Hippocampal formation (tissue), 2 donors: ENCODE measurements at places on chromosomes 2 and 18.

DNA sequence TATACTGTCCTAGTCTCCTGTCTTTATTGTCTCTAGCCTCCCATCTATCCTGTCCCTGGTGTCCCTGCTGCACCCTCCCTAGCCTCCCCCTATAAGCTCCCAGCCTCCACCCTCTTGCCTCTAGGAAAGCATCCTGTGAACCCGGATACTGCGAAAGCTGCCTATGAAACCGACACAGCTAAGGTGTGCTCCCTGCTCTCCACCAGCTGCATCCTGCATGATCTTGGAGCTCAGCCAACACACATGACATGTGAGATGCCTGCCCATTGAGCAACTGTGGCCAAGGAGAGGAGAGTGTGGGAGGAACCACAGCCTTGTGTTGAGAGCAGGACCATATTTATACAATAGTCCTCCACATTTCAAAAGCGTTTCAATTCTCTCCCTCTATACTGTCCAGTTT is 187.1 kb downstream of the ZBTB7C start:
- DNase-seq: no peak

DNA sequence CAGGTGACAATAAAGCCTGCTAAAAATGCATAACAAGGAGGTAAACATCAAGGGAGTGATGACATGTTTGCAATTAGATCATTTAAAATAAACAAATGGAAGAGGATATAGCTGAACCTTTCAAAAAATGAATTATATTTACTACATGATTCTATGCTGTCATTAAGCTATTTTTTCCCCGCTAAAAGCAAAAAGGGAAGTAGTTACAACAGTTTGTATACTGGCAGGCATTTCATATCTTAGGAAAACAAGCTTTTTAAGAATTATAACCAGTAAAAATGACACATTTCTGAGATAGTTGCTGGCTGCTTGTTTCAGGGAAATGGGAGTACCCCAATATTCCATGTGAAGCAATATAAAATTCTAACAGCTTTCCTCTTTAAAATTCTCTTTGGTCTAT is 89.1 kb upstream of the ITGB6 start:
- no peak for DNase-seq

DNA sequence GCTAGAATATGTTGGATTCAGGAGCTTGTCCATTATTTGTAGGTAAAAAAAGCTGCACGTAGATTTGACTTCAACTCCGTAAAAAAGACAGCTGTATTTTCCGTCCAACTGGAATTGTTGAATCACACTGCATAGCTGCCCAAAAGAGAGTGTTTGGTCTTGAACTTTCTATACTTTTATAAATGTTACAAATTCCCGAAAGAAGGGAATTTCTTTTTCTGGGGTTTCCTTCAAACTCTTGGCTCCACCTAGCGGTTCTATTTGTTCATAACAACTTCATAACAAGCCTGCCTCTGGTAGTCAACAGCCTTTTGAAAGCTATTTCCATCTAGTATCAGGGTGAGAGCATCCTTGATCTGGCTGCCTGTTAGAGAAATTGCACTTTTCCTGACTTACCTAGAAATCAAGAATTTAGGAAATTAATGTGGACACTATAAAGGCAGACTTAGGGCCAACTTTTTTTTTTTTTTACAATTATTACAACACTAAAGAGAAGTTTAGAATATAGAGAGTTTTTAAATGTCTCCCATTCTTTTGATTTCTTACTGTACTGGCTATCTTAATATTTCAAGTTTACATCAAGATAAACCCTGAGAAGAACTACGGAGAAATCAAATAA is 48.1 kb downstream of the TMEM185B start:
- no peak for DNase-seq

- no peak for DNase-seq
Observed at GRCh38 chr2:11571170-11571569, 37.3 kb downstream of the GREB1 start.

- DNase-seq: no peak
Observed at GRCh38 chr2:84741182-84741822, 139.6 kb downstream of the TRABD2A start.

- DNase-seq: no peak
Observed at GRCh38 chr2:56801770-56802169, 618.0 kb downstream of the CCDC85A start.

DNA sequence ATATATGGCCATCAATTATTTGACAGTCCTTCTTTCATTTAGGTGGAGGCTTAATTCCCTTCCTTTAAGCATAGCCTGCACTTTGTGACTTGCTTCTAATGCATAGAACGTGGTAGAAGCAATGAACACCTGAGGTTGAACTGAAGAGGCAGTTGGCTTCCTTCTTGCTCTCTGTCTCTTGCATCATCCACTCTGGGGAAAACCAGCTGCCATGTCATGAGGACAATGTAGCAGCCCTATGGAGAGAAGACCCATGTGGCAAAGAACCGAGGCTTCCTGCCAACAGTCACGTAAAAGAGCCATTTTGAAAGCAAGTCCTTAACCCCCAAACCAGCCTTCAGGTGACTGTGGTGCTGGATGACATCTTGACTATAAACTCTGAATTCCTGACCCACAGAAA is 46.8 kb downstream of the ATOH8 start:
- no peak for DNase-seq

GRCh38 chr2:120787822-120788700 is 52.4 kb downstream of the GLI2 start:
- DNase-seq: no peak

GRCh38 chr18:60228609-60229595 is 143.7 kb downstream of the MC4R start:
- no peak for DNase-seq

DNA sequence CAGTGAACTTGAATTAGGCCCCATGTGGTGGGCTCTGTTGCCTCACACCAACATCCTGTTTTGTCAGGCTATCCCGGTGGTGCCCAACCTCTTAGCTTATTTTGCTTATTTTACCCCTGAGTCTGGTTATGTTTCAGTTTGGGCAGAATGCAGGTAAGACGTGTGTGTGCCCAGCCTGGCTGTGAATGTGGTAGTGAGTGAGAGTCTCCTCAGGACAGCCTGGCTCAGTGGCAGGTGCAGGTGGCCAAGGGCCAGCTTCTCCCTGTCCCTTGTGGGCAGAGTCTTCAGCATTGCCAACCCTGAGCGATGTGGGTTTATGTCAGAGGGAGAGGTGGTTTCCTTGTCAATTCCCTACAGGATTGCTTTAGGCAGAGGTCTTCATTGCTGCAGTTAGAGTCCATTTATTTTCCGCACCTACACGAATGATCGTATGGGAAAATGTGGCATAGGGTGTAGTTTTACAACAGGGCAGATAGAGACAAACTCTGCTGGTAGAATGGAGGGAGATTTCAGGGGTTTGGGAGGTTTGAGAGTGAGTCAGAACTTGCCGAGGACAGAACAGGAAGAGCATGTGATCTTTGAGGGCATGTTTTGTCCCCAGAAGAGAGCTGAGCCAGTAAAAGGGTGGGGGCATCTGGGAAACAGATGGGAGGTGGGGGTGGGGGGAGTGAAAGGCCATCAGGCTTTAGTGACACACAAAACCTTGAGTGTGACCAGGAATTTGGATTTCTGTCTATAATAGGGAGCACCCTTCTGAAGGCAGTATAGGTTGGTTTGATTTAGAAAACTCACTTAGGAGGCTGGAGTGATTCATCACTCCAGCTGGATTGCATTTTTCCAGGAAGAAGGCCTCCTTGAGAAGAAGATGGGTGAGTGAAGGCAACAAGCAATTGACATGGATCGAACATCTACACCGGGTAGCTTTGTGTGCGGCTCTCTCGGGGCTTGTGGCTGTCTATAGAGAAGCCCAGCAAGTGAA is 156.2 kb upstream of the CELF4 start:
- no peak for DNase-seq

- no peak for DNase-seq
Observed at GRCh38 chr18:44411976-44412375, 268.7 kb upstream of the SETBP1 start.

GRCh38 chr2:131542438-131543384 is 15.0 kb downstream of the CCDC74A start:
- no peak for DNase-seq

DNA sequence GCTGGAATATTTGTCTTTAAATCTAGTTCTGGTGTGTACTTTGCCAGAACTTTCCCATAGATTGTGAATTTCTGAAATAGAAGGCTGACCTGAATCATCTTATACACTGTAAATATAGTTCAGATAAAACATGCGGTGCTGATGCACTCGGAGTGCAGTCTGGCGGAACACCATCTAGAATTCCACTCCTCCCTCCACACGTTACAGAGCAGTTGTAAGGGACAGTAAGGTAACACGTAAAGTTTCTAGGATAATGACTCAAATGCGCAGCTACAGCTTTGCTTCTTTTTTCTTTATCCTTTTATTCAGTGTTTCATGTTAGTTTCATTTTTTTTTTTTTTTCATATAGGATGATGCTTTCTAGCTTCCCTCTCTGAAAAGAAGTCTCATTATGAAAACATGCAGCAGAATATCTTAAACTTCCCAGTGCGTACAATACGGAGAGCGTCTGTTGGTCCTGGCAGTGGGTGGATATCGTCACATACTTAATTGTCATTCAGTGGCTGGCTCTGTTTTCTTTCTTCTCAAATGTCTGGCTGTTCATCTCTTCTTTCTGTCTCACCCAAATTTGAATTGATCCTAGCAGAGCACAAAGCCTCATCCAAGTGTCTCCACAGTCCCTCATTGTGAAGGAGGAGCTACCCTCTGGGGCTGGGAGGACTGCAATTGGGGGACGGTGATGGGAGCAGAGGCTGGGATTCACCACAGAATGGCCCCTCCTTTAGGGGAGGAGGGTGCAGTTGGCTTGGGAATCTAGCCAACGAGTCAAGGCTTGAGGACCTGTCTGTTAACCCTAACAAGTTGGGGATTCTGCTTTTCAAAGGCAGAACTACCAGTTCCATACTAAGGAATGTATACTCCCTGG is 138.8 kb downstream of the MYT1L start:
- DNase-seq: no peak

DNA sequence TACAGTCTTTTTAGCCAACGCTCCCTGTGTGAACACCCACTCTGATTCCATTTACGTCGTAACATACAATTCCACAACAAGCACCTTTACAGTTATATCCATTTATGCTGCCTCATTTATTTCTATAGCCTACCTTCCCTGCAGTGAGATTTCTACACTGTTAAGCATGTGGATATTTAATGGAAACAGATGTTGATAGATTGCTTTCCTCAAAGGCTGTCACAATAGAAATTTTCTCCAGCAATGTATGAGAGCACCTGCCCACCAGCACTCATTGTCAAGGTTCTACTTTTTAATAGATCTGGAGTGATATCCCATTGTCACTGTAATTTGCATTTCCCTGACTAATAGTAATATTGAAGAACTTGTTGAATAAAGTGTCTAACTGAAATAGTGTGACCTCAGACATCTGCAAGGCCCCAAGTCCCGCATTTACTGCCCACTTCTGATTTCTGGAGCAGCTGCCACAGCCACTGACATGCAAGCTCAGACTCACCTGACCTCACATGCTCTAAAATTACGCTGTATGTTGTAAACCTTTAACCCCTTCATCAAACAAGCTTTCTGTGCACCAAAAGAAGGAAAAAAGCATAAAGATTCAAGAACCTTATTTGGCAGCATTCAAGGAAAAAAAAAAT is 295.1 kb downstream of the CNTNAP5 start:
- DNase-seq: no peak

DNA sequence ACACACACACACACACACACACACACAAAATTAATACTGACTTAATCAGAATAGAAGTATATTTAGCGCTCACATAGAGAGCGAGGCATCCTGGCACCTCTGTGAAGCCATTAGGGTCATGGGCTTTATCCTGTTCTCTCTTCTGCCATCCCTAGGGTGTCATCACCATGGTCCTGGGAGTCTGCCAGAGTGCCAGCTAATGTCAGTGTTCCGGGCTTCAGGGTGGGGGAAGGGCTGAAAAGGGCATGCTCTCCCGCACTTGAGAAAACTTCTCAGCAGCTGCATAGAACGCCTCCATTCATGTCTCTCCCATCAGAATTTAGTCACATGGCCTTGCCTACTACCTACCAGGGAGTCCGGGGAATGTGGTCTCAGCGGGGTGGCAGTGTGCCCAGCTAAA is 19.7 kb upstream of the DYNC2LI1 start:
- no peak for DNase-seq

DNA sequence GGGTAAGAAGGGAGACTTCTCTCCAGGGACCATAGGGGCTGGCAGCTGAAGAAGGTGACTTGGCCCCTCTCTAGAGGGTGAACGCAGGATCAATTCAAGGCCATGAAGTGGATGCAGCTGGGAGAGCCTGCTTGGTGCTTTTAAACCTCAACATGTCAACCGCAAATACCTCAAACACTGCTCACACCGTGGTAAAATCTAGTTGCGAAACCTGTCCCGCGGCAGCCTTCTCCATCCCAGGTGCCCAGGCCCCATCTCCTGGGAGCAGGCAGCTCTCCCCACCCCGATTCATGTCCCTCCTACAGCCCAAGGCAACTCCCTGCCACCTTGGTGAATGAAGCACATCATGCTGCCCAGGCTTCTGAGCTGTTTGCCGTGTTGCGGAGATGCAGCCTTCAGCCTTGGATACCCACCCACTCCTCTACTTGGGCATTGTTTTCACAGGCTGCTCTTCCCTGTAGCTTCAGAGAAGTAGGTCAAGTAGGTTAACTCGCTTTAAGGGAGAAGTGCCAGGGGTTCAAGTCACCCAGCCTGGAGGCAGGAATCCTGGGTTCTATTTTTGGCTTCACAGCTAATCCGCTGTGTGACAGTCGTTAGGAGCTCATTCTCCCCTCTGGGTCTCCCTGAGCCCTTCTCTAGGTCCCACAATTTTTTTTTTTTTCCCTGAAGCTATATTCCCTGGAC is 6.2 kb upstream of the EFR3B start:
- DNase-seq: no peak

- DNase-seq: peak; percentile 53
Observed at GRCh38 chr18:21831413-21831831, 90.8 kb downstream of the MIB1 start.

DNA sequence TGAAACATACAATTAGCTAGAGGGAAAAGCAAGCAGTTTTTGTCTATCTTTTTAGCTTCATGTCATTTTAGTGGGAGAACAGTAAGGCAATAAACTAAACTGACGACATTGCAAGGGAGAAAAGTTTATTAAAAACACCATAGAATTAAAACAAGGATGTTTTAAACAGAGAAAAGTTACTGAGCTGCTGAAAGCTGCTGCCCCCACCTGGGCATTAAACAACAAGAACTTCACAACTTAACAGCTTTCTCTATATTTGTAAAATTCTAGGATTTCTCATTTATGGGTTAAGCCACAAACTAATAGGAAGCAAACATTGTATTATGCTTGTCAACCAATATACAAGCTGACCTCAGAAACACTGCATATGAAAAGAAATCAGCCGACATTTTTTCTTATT is 289.2 kb downstream of the ERBB4 start:
- DNase-seq: no peak

GRCh38 chr2:233063976-233064411 is 3.9 kb downstream of the INPP5D start:
- DNase-seq: no peak
